ENCODE measurements at places on chromosomes 6 and 20. TPM values are rescaled to one million over a fixed set of nuclear protein-coding genes. Genes with fewer than 3 reads are reported as not detected.

Gene SALL4
- polyA plus RNA-seq: 11.5 TPM

Gene JPH2
- polyA plus RNA-seq: 1.8 TPM

Gene GRM1
- 0.22 TPM for polyA plus RNA-seq

Gene C20orf204
- 1.5 TPM for polyA plus RNA-seq

Gene OTOR
- not detected for polyA plus RNA-seq

Gene MICB
- 1.8 TPM for polyA plus RNA-seq

Gene IL17A
- not detected for polyA plus RNA-seq

Gene NEDD9
- polyA plus RNA-seq: 69.2 TPM

Gene TMEM151B
- polyA plus RNA-seq: 0.41 TPM

Gene SNAI1
- polyA plus RNA-seq: 7.9 TPM

Gene IRAK1BP1
- 12.5 TPM for polyA plus RNA-seq

Gene HLA-DRB1
- 57.0 TPM for polyA plus RNA-seq

Gene VIP
- polyA plus RNA-seq: 0.59 TPM

Gene SLC32A1
- polyA plus RNA-seq: 1.8 TPM

Gene SLC26A8
- 0.24 TPM for polyA plus RNA-seq

Gene DSP
- 74.1 TPM for polyA plus RNA-seq

Gene AURKA
- polyA plus RNA-seq: 15.3 TPM

Gene RAB32
- polyA plus RNA-seq: 25.1 TPM

Gene C6orf118
- 8.4 TPM for polyA plus RNA-seq

Gene TLDC2
- 2.6 TPM for polyA plus RNA-seq

Gene PLAGL2
- polyA plus RNA-seq: 19.5 TPM

Gene ZBTB9
- polyA plus RNA-seq: 15.1 TPM

Gene KLC4
- 79.7 TPM for polyA plus RNA-seq

Gene LGSN
- polyA plus RNA-seq: 0.92 TPM

Gene OPN5
- polyA plus RNA-seq: 0.47 TPM
